Endothelial cell of umbilical vein (primary cell): ENCODE measurements at places on chromosomes 11 and 22. TPM values are rescaled to one million over a fixed set of nuclear protein-coding genes. Genes with fewer than 3 reads are reported as not detected.

The TMEM223 gene
- 11.8 and 12.7 TPM in 2 replicates for total RNA-seq

The INS gene
- not detected in 2 replicates for total RNA-seq

The MED19 gene
- 25.1 TPM in 2 replicates for total RNA-seq

The CCDC87 gene
- total RNA-seq, result 0.22 and 0.28 TPM in 2 replicates

The MYBPC3 gene
- not detected in 2 replicates for total RNA-seq

The GALNT18 gene
- total RNA-seq, result 0.18 and 0.32 TPM in 2 replicates

The PLEKHB1 gene
- 0.75 TPM in 1 of 2 replicates, not detected in the other for total RNA-seq

The MS4A6E gene
- total RNA-seq, result not detected in 2 replicates

The KRTAP5-1 gene
- not detected in 2 replicates for total RNA-seq

The SOX6 gene
- total RNA-seq, result 0.14 and 3.7 TPM in 2 replicates

The C11orf87 gene
- total RNA-seq, result not detected in 2 replicates

The NECTIN1 gene
- 23.6 and 23.9 TPM in 2 replicates for total RNA-seq

The SCO2 gene
- 3.2 and 3.7 TPM in 2 replicates for total RNA-seq

The PKP3 gene
- total RNA-seq, result 0.27 and 0.30 TPM in 2 replicates

The FBLN1 gene
- 1.3 and 4.0 TPM in 2 replicates for total RNA-seq

The F2 gene
- total RNA-seq, result not detected in 2 replicates

The C11orf42 gene
- total RNA-seq, result not detected in 2 replicates

The BRSK2 gene
- 0.20 and 0.39 TPM in 2 replicates for total RNA-seq

The NPTXR gene
- 0.73 and 0.95 TPM in 2 replicates for total RNA-seq

The KLHL22 gene
- total RNA-seq, result 20.1 and 24.2 TPM in 2 replicates

The OR51B2 gene
- not detected in 2 replicates for total RNA-seq

The HORMAD2 gene
- not detected in 2 replicates for total RNA-seq

The RGL4 gene
- total RNA-seq, result not detected in 2 replicates

The HBB gene
- total RNA-seq, result not detected in 2 replicates

The CD6 gene
- total RNA-seq, result not detected in 2 replicates

The HIRA gene
- total RNA-seq, result 27.7 and 30.9 TPM in 2 replicates

The CCDC15 gene
- 3.8 and 4.6 TPM in 2 replicates for total RNA-seq

The SFI1 gene
- total RNA-seq, result 38.3 and 46.4 TPM in 2 replicates

The OR51B5 gene
- not detected in 2 replicates for total RNA-seq

The LINC01488 gene
- total RNA-seq, result not detected in 2 replicates

The DRD4 gene
- 0.24 TPM in 1 of 2 replicates, not detected in the other for total RNA-seq

The KCNJ11 gene
- total RNA-seq, result not detected in 2 replicates

The CLMP gene
- 0.18 and 0.37 TPM in 2 replicates for total RNA-seq

The CSTF3 gene
- total RNA-seq, result 46.6 and 52.3 TPM in 2 replicates

The DDI1 gene
- total RNA-seq, result not detected in 2 replicates

The POU2AF3 gene
- not detected in 2 replicates for total RNA-seq

The DNAJB7 gene
- total RNA-seq, result not detected in 2 replicates

The KRTAP5-11 gene
- total RNA-seq, result not detected in 2 replicates

The LIPT2 gene
- total RNA-seq, result 1.7 and 3.2 TPM in 2 replicates

The MMP12 gene
- total RNA-seq, result not detected in 2 replicates

The TBX10 gene
- not detected in 2 replicates for total RNA-seq

The RAC2 gene
- 111 and 122 TPM in 2 replicates for total RNA-seq

The EMID1 gene
- total RNA-seq, result 0.39 and 0.51 TPM in 2 replicates

The IFITM1 gene
- total RNA-seq, result 4.0 and 11.5 TPM in 2 replicates

The MS4A15 gene
- total RNA-seq, result not detected in 2 replicates
